ENCODE measurements at places on chromosomes 1 and 21.

GRCh38 chr1:110780600-110781484, 92.1 kb upstream of the CD53 start:
- DNase-seq, result peak; percentile 34

DNA sequence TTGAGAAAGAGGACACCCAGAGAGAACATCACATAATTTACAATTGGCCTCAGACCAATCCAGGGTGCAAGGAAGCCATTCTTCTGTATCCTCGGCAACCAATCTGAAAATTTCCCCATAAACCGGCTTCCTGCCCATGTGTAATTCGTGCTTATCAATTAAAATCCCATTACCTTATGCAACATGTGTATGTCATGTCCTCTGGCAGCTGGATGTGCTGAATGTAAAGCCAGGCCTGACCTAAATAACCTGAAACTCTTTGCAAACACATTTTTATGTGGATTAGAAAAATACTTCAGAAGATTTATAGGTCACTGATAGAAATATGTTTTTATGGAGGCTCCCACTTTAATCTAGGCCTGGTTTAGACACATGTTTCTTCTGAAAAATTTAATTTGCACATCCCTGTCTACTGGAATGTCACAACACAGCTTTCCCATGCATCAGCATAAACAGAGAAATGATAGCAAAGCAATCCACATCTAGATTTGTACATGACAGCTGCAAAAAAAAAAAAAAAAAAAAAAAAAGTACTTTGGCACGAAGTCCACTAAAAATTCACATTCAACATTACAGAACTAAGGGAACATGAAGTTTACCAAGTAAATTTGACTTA, 69.4 kb upstream of the SAMSN1 start:
- no peak for DNase-seq

DNA sequence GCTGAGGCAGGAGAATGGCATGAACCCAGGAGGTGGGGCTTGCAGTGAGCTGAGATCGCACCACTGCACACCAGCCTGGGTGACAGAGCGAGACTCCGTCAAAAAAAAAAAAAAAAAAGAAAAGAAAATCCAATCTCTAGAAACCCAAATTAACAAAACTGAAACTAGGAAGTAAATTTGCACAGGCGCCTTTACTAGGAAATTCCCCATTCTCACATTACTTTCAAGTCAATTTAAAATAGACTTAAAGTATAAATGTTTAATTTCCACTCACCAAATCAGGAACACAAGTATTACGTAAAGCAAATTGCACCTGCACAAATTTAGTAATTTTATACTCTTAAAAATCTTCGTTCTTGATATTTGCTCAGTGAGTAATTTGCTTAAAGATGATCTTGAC, 67.8 kb upstream of the BCAR3 start:
- no peak for DNase-seq

- DNase-seq, result no peak
Observed at GRCh38 chr21:17699524-17700189, 87.0 kb upstream of the BTG3 start.

DNA sequence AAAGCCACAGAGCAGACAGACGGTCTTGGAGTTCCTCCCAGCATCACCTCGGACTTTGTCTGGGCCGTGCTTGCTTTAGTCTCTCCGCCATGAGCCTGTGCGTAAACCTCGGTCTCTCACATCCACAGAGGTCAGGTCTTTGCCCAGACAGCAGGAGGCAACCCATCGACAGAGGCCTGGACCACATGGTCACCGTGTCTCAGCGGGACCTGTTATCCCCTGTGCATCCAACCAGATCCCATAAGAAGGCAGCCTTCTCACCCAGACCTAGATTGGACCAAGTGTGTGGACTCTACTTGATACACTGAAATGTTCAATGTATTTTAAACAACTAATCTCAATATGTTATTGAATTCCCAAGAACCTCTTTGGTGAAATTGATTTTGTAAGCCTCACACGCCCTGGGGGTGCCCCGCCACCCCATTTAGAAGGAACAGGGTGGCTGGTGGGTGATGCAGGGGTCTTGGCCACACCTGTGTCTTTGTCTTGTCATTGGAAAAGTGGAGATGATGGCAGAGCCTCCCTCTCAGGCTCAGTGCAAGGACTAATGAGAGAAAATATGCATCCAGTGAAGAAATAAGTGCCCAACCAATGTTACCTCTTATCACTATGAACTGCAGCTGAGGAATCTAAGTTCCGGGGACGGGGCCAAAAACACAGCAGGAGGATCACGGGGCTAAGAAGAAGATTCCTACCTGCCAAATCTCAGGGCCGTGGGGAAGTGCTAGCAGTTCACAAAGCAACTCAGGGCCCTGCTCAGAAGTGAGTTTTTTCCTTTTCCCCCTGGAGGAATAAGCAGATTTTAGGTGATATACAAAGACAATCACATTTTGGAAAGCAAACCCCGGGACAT, 101.6 kb upstream of the BACE2 start:
- DNase-seq, result no peak

- no peak for DNase-seq
Observed at GRCh38 chr1:156883919-156884318, 9.6 kb upstream of the PEAR1 start.

GRCh38 chr1:22166439-22166838, 23.5 kb upstream of the WNT4 start:
- DNase-seq, result no peak

- DNase-seq, result no peak
Observed at GRCh38 chr1:34312359-34312758, 135.7 kb downstream of the C1orf94 start.

DNA sequence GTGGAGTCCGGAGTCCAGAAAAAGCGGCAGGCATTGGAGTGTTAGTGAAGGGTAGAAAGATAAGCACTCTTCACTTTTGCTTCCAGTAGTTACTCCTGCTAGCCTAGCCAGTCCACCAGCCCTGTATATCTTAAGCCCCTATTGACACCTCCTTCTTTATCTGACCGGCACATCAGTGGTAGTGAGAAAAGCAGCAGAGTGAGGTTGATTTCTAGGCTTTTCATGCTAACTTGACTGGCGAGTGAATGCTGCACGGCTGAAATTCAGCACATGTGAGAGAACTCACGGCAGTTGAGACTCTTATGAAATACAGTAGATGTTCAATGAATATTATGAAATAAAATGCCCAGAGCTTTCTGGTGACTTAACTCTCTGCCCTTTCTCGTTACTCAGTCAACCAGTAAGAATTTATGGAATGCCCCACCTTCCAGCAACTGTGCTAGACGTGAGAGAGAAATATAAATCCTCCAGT, 128.2 kb downstream of the CACHD1 start:
- no peak for DNase-seq

GRCh38 chr1:162835157-162835899, 25.6 kb downstream of the CCDC190 start:
- DNase-seq, result no peak

DNA sequence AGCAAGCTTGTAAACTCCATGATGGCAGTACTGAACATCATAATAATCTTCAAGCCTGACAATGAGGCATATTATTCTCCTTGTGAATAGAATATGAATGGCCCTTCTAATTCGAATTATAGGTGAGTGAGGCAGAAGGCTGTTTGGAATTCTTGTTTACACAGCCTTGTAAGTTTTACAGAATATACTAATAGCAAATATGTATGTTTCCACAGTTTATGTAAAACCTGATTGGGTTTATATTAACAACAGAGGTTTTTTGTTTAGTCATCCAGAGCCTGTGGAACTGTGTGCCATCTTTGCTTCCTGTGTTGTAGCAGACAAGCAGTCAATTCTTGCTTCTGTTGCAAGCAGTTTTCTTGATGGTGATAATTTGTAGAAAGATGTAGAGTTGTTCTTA, 8.0 kb downstream of the OSBPL9 start:
- no peak for DNase-seq

DNA sequence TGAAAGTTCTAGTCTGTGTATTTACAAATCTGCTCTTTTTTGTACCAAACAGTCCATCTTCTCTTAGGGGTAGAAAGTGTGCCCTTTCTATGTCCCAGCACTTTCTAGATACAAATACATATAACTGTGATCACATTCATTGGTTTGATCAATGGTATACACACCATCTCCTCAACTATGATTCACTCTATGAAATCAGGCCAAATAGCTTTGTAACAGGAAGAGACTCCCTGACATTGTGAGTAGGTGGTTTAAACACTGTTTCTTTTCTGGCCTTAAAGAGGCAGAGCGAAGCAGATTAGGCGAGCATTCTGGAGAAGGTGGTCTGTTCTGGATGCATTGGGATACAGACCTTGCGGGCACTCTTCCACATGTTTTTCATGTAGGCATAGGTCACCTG, 39.3 kb upstream of the EXOSC10 start:
- no peak for DNase-seq

- DNase-seq, result no peak
Observed at GRCh38 chr1:193338194-193338593, 151.8 kb upstream of the B3GALT2 start.

DNA sequence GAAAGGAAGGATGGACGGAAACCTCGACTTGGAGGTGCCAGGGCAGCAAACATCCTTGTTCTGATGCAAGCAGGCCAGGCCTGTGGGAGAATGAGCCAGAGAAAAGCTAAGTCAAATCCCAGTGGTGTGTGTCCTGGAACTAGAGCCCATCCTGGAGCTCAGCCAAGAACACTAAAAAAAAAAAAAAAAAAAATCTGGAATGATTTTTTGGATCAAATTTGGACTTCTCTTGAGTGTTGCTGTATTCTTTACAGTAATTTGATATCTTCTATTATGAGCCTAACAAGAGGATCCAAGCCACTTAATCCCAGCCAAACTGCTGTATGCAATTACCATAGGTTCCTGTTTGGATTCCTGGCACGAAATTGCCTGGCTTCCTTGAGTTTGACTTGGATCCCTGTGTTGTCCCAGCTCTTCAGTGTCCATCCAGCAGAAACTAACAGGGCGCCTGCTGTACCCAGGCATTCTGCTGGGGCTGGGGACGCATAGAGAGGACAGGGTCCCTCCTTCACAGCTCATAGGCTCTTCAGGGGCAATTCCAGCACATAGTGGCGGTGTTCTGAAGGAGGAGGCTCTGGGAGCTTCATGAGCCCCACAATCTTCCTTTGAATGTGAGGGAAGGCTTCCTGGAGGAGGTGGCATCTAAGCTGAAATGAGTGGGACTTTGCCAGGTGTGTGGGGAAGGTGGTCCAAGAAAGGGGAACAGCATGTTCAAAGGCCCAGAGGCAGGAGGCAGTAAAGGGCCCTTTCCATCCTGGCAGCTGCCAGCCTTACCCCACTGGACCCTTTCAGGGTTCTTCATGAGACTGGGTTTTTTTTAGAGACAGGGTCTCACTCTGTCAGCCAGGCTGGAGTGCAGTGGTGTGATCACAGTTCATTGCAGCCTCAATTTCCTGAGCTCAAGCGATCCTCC, 24.7 kb downstream of the EPHX1 start:
- no peak for DNase-seq

DNA sequence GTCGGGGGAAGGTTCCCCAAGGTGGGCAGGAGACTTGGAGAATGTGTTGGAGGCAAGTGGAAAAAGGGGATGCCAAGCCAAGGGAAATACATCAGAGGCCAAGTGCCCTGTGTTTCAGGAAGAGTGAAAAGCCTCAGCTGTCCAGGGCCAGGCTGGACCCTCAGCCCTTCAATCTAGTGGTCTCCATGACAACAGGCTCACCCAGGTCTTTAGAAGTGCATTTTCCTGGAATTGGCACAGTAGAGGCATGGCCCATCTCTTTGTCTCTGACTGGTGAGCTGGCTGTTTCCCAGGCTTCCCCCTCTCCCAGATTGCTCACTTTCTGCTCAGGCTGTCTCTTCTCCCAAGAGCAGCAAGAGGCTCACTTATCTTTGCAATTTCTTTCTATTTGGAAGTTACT, 10.4 kb upstream of the RHBG start:
- DNase-seq, result no peak

- no peak for DNase-seq
Observed at GRCh38 chr1:10634428-10635084, 159.8 kb downstream of the PEX14 start.

DNA sequence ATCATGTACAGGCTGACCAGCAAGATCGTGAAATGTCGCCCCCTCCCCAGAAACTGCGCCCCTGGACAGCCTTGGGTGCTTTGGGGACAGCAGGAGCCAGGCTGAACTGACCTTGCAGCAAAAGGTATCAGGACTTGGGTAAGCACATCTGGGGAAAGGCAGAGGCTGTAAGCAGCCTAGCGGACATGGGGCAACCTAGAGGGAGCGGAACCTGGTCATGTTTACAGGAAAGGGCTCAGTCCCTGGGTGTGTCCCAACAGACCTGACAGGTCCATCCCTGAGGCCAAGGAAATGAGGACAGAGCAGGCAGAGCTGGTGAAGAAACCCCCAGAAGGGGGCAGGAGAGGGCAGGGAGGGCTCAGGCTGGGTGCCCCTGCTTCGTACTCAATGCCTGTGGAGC, 3.1 kb upstream of the S100A8 start:
- DNase-seq, result no peak

GRCh38 chr21:32713726-32714125, 14.1 kb downstream of the SYNJ1 start:
- no peak for DNase-seq

DNA sequence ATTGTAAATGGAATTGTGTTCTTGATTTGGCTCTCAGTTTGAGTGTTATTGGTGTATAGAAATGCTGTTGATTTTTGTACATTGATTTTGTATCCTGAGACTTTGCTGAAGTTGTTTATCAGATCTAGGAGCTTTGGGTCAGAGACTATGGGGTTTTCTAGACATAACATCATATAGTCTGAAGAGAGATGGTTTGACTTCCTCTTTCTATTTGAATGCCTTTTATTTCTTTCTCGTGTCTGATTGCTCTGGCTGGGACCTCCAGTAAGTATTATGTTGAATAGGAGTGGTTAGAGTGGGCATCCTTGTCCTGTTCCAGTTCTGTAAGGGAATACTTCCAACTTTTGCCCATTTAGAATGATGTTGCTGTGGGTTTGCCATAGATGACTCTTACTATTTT, 39.1 kb upstream of the ANGPTL1 start:
- DNase-seq, result no peak

DNA sequence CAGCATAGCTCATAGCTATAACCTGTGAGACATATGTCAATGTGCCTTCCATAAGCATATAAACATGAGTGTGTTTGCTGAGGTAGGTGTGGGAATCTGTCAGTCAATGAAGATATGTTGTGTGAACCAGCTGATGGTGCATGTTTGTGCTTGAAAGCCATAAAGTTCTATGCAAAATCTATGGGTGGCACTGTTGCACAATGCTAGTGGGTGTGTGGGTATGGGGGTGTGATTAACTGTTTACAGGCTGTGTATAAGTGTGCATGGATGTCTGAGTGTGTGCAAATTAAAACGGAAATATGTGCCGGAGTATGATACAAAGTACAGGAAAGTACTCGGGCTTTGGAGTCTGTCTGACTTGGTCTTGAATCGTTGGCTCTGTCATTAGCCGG, 1.0 kb upstream of the ATP2B4 start:
- DNase-seq, result no peak

DNA sequence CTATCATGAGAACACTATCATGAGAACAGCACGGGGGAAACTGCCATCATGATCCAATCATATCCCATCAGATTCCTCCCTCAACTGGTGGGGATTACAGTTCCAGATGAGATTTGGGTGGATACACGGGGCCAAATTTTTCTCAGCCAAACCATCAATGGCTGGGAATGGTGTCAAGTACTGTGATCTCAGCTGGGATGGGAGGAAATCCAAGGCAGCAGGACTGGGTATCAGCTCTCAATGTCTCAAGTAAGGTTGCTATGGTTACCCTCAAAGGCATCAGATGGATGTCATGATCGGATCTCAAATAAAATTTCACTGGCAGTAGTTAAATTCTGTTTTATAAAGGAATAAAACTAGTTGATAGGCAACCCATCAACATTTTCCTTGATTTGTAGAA, 399.0 kb downstream of the KCNT2 start:
- no peak for DNase-seq

GRCh38 chr1:70134148-70134547, 71.2 kb downstream of the LRRC40 start:
- no peak for DNase-seq

Data from cerebellar nuclear complex (tissue), 1 donor.